ENCODE measurements at places on chromosomes 12 and 14. TPM values are rescaled to one million over a fixed set of nuclear protein-coding genes. Genes with fewer than 3 reads are reported as not detected.

Gene PRB4
- not detected for total RNA-seq

Gene TAS2R43
- total RNA-seq = not detected

Gene TRHDE
- 12.5 TPM for total RNA-seq

Gene GABARAPL1
- total RNA-seq = 24.4 TPM

Gene SERPINA12
- not detected for total RNA-seq

Gene CCDC175
- total RNA-seq = not detected

Gene LUM
- total RNA-seq = 100 TPM

Gene FBLN5
- total RNA-seq = 138 TPM

Gene GALNT8
- 0.15 TPM for total RNA-seq

Gene EPYC
- 0.67 TPM for total RNA-seq

Gene CD163
- not detected for total RNA-seq

Measured in bronchus fibroblast of lung (primary cell).